ENCODE measurements at places on chromosomes 6 and 20.

GRCh38 chr6:51541847-51542246, 545.6 kb downstream of the PKHD1 start:
- no peak for DNase-seq

GRCh38 chr6:52575502-52575892, 1.4 kb downstream of the TRAM2 start:
- DNase-seq = no peak

DNA sequence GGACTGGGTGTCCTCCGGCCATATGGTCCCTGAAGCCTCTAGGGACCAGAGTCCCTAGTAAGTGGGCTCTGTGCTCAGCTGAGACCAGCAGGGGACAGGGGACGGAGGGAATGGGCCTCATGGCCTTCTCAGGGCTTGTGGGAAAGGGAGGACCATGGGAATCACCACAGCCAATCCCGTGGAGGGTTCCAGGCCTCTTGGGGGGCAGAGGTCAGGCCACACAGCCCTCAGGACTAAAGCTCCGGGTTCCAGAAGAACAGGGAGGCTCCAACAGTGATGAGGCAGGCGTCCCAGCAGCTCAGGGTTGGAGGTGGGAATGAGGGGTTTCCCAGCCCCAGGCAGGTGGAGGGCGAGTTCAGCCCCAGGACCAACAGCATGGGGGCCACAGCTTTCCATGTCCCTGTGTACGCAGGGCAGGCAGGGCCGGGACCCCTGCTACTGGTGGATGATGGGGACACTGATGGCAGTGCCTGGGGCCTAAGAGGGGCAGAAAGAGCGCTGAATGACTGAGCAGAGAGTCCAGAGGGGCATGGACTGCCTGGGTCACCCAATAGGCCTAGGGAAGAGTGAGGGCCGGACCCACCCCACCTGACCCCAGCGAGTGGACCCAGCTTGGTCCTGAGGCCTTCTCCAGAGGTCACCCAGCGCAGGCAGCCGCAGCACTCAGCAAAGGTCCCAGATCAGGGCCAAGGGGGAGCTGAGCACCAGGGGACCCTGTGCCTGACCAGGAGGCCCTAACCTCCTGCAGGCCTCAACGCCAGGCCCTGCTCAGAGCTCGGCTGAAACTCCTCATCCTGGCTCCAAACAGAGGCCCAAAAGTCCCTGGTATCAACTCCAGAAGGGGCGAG, 8.8 kb downstream of the MYL9 start:
- no peak for DNase-seq

DNA sequence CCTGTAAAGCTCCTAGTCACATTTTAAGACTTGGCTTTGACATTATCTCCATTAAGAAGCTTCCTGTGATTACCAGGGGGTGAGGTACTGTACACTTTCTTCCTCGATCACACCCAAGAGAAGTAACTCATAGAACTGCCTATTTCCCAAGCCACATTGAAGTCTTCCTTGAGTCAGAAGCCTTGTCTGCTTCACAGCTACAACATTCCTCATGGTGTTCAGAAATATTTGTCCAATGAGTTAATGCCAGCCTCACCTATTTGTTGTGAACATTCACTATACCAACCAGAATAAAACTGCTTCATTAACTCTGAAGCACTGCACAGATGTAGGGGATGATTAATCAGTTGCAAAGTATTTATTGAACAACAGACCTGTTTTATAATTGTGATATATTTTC, 622.3 kb downstream of the PTPRT start:
- DNase-seq = no peak

GRCh38 chr20:49983123-49983847, 505 bp downstream of the SNAI1 start:
- DNase-seq = no peak

- DNase-seq = no peak
Measured at GRCh38 chr6:132139611-132140010, 188.4 kb upstream of the CCN2 start.

GRCh38 chr20:11970243-11970836, 52.6 kb downstream of the BTBD3 start:
- DNase-seq = no peak

- DNase-seq = no peak
Measured at GRCh38 chr20:54517241-54517975, 42.0 kb downstream of the DOK5 start.

GRCh38 chr6:70180183-70180900, 122.5 kb downstream of the COL9A1 start:
- no peak for DNase-seq

GRCh38 chr20:19231359-19232035, 19.1 kb downstream of the SLC24A3 start:
- DNase-seq = no peak

DNA sequence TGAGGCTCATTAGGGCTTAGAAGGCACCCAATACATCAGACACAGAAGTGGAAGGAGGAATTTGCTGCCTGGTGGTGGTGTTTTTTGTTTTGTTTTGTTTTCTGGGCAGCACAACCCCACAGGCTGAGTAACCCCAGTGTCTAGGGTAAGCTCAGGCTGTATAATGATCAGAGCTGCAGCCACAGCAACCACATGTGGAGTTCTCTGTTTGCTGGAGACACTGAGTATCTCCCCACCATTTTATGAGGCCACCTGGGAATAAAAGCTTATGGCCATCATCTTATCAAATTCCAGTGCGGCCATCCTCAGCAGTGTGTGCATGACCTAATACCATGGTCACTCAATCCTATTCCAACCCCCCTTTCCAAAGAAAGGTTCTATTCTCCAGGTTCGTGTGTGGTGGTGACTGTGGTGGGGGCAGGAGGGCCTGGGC, 3.4 kb upstream of the DLL1 start:
- DNase-seq = no peak

- DNase-seq = no peak
Measured at GRCh38 chr6:170417881-170418280, 111.3 kb downstream of the FAM120B start.

DNA sequence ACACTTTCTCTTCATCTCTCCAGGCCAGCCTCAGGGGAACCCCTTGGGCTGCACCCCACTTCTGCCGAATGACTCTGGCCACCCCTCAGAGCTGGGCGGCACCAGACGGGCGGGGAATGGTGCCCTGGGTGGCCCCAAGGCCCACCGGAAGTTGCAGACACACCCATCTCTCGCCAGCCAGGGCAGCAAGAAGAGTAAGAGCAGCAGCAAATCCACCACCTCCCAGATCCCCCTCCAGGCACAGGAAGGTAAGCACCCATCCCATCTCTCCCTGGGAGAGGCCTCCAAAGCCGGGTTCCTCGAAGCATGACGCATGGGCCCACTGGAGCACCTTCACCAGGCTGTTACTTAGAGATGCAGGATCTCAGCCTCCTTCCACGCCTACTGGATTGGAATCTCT, 11.3 kb downstream of the MDFI start:
- DNase-seq = no peak

DNA sequence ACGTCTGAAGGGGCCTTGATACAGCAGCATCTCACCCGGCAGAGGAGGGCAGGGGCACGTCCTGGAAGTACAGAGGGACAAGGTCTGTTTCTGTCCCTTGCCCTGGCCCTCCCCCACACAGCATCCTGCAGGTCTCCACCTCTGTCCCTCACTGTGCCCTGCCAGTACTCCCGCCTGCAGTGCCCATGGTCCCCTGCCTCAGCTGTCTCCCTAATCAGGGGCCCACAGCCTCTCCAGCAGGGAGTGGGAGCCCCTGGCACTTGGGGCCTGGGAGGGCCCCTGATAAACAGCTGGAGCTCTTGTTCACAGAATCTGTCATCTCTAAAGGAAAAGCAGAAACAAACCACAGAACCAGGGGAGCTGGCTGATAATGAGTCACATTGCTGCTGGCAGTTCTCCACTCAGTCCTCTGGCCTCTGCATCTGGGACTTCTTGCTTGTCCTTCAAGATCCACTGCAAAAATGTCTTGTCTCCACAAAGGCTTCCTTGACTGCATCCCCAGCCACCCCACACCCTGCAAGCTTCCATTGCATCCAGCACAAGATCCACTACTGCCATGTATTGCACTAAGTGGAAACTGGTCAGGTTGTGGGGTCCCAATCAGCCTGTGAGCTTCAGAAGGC, 33.2 kb upstream of the TAF8 start:
- no peak for DNase-seq

DNA sequence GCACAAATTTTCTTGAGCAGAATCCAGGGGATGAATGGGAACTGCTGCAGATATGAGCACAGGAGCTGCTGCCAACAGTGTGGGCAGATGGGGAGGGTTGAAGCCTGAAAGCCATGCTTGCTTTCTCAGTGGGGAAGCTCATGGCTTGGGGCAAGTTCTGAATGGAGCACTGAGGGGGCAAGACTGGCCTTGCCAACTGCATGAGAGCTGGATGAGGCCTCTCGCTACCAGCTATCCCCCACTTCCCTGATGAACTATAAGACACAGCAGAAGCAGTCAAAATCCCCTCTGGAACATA, 28.3 kb downstream of the TREM1 start:
- DNase-seq = no peak

DNA sequence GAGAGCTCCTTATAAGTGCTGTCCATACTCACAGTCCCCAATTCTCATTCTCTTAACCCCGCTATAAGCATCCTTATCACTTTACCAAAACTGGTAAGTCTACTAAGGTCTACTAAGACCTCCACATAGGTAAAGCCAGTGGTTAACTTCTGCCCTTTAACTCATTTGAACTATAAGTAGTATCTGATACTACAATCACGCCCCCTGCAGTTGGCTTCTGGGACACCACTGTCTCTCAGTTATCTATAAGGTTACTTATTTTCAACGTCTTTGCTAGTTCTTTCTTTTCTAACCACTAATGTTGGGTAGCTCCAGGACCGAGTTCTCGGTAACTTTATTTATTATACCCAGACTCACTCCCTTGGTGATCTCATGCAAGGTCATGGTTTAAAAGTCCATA, 142.6 kb downstream of the ARHGAP18 start:
- no peak for DNase-seq

- DNase-seq = no peak
Measured at GRCh38 chr6:46704562-46704961, 16.9 kb downstream of the TDRD6 start.

GRCh38 chr20:56259948-56260347, 11.4 kb downstream of the MC3R start:
- DNase-seq = no peak
